ENCODE measurements at places on chromosomes 1 and 21.

GRCh38 chr1:16443975-16444770 lies 3.6 kb downstream of the NECAP2 start:
- DNase-seq = no peak

- DNase-seq = no peak
These were observed 399.5 kb downstream of the MATN1 start for GRCh38 chr1:30323841-30324240.

DNA sequence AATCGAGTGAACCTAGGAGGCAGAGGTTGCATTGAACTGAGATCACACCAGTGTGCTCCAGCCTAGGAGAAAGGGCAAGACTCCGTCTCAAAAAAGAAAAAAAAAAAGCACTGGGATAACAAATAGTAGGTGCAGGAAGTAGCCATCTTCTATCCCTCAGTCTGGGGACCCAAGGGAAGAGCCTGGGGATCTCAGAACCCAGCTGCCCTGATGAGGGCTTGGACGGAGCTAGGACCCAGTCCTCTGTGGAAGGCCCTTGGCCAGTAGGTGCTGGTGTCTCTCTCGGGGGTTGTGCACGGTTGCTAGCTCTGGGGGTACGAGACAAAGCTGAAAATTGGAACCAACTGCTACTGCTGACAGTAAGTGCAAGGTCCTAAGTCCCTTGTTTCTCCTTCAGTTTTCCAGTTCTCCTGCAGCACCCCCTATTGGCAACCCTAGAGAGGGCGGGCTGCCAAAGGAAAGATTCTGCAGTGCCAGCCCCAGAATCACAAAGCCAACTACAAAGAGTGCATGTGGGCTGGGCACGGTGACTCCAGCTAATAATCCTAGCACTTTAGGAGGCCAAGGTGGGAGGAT lies 57.6 kb upstream of the KIF1B start:
- DNase-seq = peak; percentile 2

- no peak for DNase-seq
These were observed 307.1 kb upstream of the C1orf174 start for GRCh38 chr1:4207183-4207582.

- DNase-seq = no peak
These were observed 131.8 kb upstream of the SGIP1 start for GRCh38 chr1:66402194-66402593.

- no peak for DNase-seq
These were observed 49.7 kb downstream of the NMNAT2 start for GRCh38 chr1:183368213-183369108.

GRCh38 chr1:117817629-117818028 lies 111.8 kb downstream of the GDAP2 start:
- no peak for DNase-seq

- peak; percentile 26 for DNase-seq
These were observed 25.5 kb downstream of the UTS2 start for GRCh38 chr1:7827126-7827955.

DNA sequence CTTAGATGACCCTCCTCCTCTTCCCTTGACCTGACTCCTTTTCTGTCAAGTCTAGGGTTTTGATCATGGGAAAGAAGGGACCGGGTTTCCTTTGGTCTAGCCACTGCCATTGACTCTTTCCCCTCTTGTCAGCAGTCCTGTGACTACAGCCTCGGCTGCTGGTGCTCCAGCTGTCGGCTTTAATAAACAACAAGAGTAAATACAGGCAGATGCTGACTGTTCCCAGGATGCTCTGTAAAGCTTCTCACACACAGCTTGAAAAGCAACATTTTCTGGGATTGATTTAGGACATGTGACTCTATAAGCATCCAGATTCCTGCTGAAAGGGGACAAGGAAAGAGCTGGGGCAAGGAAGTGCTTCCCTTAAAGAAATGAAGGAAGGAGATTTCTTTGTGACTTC lies 53.5 kb upstream of the CTTNBP2NL start:
- no peak for DNase-seq

DNA sequence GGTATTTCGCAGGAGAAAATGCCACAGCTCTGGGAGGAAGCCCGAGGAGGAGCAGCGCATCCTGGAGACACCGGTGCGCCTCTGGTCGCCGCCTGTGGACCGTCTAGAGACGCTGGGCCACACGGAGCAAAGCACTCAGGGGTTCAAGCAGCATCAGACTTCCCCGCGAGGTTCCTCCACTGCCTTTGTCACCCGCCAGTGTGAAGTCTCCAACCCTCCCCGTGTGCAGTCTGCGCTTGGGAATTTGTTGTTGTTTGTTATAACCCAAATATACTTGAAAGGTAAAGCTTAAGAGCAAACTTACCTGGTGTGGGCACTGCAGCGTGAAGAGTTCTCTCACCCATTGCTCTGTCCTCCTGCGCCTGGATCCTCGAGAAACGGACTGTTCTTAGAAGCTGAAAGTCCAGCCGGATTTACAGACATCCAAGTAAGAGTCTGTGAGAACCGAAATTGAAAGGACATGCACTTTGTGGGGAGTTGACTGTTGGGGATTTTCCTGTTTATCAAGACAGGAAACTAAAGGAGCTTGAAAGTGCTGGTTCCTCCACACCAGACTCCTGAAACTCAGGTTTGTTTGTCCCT lies at the start of gene GBP4:
TSS of gene GBP4 (minus strand) at position 452 of the 582 bp plus-strand sequence. CDS start at position 344, 108 bp downstream.
- peak; percentile 41 for DNase-seq
